ENCODE measurements at places on chromosomes 11 and 22.

DNA sequence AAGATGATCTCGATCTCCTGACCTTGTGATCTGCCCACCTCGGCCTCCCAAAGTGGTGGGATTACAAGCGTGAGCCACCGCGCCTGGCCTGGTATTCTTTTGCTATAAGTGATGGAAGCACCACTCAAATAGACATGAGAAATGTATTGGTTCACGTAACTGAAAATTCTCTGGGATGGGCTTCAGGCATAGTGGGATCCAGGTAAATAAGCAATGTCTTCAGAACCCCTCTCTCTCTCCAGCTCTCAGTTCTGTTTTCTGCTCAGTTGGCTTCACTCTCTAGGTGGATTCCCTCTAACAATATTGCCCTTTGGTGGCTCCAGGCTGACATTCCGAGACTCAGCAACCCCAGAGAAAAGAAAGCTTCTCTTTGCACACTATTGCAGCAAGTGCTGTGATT lies 889 bp upstream of the LHFPL7 start:
- no peak for DNase-seq

DNA sequence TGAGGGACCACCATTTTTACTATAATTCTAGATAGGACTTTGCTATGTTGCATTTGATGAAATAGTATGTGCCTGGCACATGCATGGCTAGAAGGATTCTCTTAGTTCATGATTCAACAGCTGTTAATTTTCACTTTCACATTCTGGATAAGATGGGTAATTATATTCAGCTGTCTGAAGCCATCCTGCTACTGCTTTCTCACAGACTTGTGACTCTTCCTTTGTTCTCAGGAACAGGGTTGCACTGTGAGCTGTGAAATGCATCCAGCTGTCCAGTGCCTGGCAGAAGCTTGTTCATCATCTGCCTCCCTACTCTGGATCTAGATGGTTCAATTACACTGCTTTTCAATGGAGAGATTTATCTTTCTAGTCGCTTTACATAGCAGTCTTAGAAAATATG lies 610.1 kb upstream of the ANO5 start:
- no peak for DNase-seq

DNA sequence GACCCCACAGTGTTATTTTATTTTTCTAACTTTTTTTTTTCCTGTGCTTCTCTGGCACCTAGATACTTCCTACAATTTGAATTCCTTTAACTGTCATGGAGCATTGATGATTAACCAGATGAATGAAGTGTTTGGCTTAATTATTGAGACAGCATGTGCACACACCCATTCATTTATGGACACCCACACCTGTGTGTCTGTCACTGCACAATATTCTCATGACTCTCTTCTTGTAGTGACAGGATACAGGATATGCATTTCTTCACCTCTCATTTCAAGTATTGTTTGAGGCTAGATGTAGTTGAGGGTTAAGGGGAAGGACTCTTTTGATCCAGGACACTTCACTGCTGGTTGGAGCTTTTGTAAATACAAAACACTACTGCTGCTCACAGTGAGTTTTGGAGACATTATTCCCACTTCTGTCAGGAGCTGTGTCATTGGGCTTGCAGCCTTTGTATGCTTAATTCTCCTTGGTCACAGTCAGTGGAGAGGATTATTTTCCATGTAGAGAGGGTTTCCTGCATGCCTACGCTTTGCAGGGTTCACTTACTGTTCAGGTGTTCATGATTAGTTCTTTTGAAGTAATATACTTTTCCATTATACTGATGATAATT lies 33.5 kb downstream of the SPECC1L start:
- no peak for DNase-seq

DNA sequence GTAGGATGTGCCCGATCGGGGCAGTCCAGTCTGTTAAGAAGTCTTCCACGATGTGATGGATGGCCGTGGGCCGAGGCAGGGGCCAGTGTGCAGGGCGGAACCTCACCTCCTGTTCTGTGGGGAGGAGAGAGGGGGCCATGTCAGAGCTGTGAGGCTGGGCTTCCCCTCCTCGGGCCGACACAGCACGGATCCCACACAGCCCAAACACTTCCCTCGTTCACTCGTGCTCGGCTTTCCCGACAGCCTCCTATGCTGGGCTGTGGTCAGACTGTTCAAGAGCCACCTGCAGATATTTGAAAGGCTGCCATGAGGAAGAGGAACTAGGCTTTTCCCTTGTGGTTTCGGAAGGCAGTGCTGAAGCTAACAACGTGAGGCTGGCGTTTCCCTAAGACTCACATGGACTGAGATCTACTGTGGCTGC lies 12.3 kb upstream of the TXN2 start:
- no peak for DNase-seq

GRCh38 chr11:106464728-106465127 lies 387.3 kb downstream of the AASDHPPT start:
- no peak for DNase-seq

DNA sequence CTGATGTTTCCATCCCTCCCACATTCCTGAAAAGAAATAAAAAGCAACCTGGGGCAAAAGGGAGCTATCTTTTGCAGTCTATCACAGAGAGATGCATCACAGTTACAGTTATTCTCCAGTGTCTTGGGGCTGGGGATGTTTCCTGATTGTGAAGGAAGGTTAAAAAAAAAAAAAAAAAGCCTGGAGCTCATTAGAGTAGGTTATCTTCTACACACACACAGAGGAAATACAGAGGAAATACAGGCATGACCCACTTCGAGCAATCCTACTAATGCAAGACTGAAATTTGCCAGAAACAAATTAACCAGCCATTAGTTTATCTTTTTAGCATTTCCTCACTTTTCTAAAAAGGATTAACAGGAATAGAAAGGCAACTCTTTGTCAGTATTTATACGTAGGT lies 89.4 kb upstream of the CLMP start:
- DNase-seq = no peak

GRCh38 chr22:22179858-22180257 lies 64.7 kb upstream of the VPREB1 start:
- DNase-seq = no peak
